ENCODE measurements at places on chromosomes 11 and 22. TPM values are rescaled to one million over a fixed set of nuclear protein-coding genes. Genes with fewer than 3 reads are reported as not detected.
A peak's percentile ranks its signal among the peaks of the same experiment; 100 is the strongest.

USP2 gene
- total RNA-seq, result 0.68 TPM

GRCh38 chr22:44348971-44349560 lies 36.3 kb upstream of the SHISAL1 start:
- no peak overlapping the region for H3K4me3 ChIP-seq
- peaks cover 8% of the 10 kb centered on the region for H3K4me1 ChIP-seq
- no peak overlapping the region for H3K27ac ChIP-seq
- H3K36me3 ChIP-seq, result no peaks in the 10 kb centered on the region
- DNase-seq, result no peak
- H3K27me3 ChIP-seq, result peaks cover 15% of the 10 kb centered on the region

ANO5 gene
- total RNA-seq, result not detected

GRCh38 chr11:15800111-15800800 lies 556.1 kb downstream of the SOX6 start:
- H3K27me3 ChIP-seq, result no peaks in the 10 kb centered on the region
- no peaks in the 10 kb centered on the region for H3K36me3 ChIP-seq
- H3K4me1 ChIP-seq, result no peaks in the 10 kb centered on the region
- no peak overlapping the region for H3K4me3 ChIP-seq

OR10A5 gene
- not detected for total RNA-seq

GRCh38 chr22:44701824-44702478 lies at the start of gene PRR5:
PRR5 (plus strand) TSS chr22:44702204; CDS start chr22:44702475, 271 bp downstream.
- peak within 1 kb of the TSS; percentile 69 for H3K4me3 ChIP-seq
- peaks cover 10% of the 10 kb centered on the region for H3K36me3 ChIP-seq
- H3K27ac ChIP-seq, result peak within 1 kb of the TSS; percentile 83
- H3K27me3 ChIP-seq, result no peaks in the 10 kb centered on the region

MS4A3 gene
- not detected for total RNA-seq

DNA sequence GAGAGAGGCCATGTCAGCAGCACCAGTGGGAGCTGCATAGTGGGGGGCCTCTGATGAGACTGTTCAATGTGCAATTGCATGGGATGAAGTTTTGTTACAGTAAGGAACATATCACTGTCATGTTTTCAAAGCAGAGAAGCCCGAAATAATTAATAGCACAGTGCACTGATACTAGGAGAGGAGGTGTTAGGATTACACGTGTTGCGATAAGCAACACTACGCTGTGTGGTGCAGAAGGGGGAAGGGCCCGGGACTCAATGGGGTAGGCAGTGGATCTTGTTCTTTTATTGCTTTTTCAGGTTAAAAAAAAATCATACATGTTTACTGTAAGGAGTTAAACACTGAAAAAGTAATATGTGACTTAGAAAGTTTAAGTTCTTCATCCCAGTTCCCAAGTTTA lies 29.2 kb downstream of the TCIRG1 start:
- no peaks in the 10 kb centered on the region for H3K27me3 ChIP-seq
- no peak overlapping the region for H3K4me3 ChIP-seq
- H3K27ac ChIP-seq, result no peak overlapping the region
- H3K4me1 ChIP-seq, result no peaks in the 10 kb centered on the region
- no peak for DNase-seq

DNA sequence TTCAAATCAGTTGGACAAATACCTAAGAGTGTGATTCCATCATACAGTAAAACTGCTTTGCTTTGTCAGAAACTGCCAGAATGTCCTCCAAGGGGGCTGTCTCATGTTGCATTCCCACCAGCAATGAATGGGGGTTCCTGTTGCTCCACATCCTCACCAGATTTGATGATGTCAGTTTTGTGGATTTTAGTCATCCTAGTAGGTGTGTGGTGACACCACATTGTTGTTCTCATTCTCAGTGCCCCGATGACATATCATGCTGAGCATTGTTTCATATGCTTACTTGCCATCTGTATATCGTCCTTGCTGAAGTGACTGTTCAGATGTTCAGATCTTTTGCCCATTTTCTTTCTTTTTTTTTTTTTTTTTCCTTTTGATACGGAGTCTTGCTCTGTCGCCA lies 37.0 kb downstream of the CDPF1 start:
- peaks cover 4% of the 10 kb centered on the region for H3K4me1 ChIP-seq
- H3K36me3 ChIP-seq, result peaks cover 65% of the 10 kb centered on the region
- no peak for DNase-seq
- H3K4me3 ChIP-seq, result no peak overlapping the region
- H3K27ac ChIP-seq, result no peak overlapping the region
- H3K27me3 ChIP-seq, result no peaks in the 10 kb centered on the region

SCGB1C1 gene
- total RNA-seq, result not detected

DNA sequence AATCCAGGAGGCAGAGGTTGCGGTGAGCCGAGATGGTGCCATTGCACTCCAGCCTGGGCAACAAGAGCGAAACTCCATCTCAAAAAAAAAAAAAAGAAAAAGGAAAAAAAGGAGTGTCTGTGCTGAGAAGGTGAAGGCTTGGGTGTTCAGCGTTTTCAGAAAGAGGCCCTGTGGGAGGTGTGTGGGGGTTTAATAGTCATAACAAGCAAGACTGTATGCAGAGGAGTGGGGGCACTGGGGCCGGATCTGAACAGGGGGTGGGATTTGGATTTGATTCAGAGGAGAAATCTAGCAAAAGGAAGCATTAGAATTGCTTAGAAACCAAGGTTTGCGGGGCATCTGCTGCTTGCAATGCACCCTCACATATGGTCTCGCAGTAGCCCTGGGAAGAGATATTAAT lies 136.0 kb downstream of the FEZ1 start:
- no peaks in the 10 kb centered on the region for H3K4me1 ChIP-seq
- no peak for DNase-seq
- H3K27me3 ChIP-seq, result peaks cover 3% of the 10 kb centered on the region
- no peak overlapping the region for H3K4me3 ChIP-seq

RAB3IL1 gene
- total RNA-seq, result not detected

DNA sequence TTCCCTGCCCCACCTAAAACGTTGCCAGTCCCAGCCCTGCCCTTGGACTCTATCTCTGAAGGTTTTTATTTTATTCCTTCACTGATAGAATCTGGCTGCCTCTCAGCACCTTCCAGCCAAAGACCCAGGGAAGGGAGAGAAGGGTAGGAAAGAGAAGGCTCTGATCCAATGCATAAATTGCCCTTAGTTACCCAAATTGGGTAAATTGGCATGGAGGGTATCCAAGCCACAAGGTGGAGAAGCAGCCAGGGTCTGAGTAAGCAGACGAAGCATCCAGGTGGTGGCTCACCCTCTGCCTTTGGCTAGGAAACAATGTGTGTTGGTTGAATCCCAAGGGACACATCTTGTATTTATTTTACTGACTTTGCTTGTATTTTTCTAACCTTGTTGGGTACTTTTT lies 89.0 kb downstream of the FEZ1 start:
- H3K4me1 ChIP-seq, result no peaks in the 10 kb centered on the region
- H3K27me3 ChIP-seq, result peaks cover 33% of the 10 kb centered on the region
- no peak overlapping the region for H3K4me3 ChIP-seq
- DNase-seq, result no peak
- no peaks in the 10 kb centered on the region for H3K36me3 ChIP-seq

DNA sequence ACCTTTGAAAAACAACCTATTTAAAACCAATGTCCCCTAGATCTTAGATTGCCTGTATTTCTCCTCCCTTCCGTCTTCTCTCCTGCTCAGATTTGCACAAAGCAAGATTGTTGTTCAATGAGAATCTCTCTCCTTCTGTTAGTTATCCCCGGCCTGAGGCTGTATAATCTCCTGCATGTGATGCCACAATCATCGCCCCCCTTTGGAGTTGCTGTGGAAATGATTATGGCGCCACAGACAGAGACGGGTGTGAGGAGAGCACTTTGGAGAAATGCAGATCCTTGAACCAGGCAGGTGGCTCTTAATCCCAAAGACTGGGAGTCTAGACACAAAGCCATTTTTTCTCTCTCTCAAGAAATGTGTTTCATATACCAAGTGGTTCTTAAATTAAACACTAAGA lies 941.3 kb downstream of the OPCML start:
- DNase-seq, result no peak
- H3K27ac ChIP-seq, result no peak overlapping the region
- H3K36me3 ChIP-seq, result no peaks in the 10 kb centered on the region

DNA sequence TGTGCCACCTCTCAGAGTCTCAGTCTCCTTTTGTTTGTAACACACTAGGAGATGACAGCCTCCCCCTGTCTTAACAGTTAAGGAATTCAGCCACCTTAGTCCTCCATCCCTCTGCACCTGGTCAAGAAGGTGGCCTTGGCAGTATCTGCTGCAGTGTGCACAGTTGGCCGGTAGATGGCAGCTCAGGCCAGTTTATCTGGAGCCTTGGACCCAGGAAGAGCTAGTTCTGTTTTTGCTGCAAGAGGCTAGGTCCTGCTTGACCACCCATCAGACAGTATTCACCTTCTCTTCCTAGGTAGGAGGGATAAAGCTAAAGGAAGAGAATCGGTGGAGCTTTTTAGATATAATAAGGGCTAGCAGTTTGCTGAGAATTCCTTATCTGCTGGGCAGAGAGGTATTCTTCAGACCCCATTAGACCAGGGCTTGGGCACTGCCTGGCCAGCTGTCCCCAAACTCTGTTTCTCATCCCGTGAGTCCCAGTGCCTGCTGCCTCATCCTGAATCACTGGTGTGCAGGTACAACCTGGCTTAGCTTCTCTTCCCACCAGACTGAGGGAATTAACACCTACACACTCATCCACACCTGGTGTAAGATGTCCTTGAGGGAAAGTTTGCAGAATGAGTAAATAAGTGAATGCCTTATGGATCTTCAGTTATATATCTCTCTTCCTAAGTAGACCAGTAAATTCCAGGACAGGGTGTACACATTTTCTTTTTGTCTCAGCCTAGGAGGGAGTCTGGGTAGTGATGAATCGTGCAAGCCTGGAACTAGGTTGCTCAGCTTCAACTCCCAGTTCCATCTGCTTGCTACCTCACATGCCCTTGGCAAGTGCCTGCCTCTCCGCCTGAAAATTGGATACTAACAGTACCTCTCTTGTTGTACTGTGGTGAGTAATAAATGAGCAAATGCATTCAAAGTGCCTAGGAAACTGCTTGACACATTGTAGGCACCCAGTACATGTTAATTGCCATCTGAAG lies 70.8 kb upstream of the NARS2 start:
- no peaks in the 10 kb centered on the region for H3K27me3 ChIP-seq
- no peaks in the 10 kb centered on the region for H3K36me3 ChIP-seq
- DNase-seq, result peak; percentile 77
- H3K4me3 ChIP-seq, result no peak overlapping the region

GRCh38 chr11:14315130-14315529 lies 43.9 kb downstream of the RRAS2 start:
- peaks cover 64% of the 10 kb centered on the region for H3K4me1 ChIP-seq
- peaks cover 26% of the 10 kb centered on the region for H3K36me3 ChIP-seq
- no peak overlapping the region for H3K27ac ChIP-seq
- DNase-seq, result no peak
- no peaks in the 10 kb centered on the region for H3K27me3 ChIP-seq

- H3K36me3 ChIP-seq, result no peaks in the 10 kb centered on the region
- no peaks in the 10 kb centered on the region for H3K4me1 ChIP-seq
- no peak overlapping the region for H3K4me3 ChIP-seq
- DNase-seq, result peak; percentile 70
- H3K27ac ChIP-seq, result no peak overlapping the region
Measured at GRCh38 chr11:116499396-116500003, 273.3 kb downstream of the BUD13 start.

GRCh38 chr11:117855912-117856651 lies 20.4 kb downstream of the FXYD6 start:
- H3K27me3 ChIP-seq, result peaks cover 21% of the 10 kb centered on the region
- no peak for DNase-seq
- no peaks in the 10 kb centered on the region for H3K36me3 ChIP-seq
- no peak overlapping the region for H3K27ac ChIP-seq
- no peak overlapping the region for H3K4me3 ChIP-seq
- H3K4me1 ChIP-seq, result peaks cover 5% of the 10 kb centered on the region

GRCh38 chr11:126202646-126203359 lies 8.6 kb downstream of the RPUSD4 start:
- H3K4me1 ChIP-seq, result no peaks in the 10 kb centered on the region
- no peak for DNase-seq
- H3K4me3 ChIP-seq, result no peak overlapping the region
- H3K27ac ChIP-seq, result no peak overlapping the region
- no peaks in the 10 kb centered on the region for H3K27me3 ChIP-seq

GRCh38 chr11:71428861-71429435 lies 19.2 kb downstream of the DHCR7 start:
- H3K4me3 ChIP-seq, result no peak overlapping the region
- H3K27ac ChIP-seq, result peak overlapping the region; percentile 52
- H3K27me3 ChIP-seq, result no peaks in the 10 kb centered on the region
- no peak for DNase-seq

- no peaks in the 10 kb centered on the region for H3K4me1 ChIP-seq
- no peak overlapping the region for H3K4me3 ChIP-seq
- no peak for DNase-seq
- H3K27ac ChIP-seq, result no peak overlapping the region
- no peaks in the 10 kb centered on the region for H3K36me3 ChIP-seq
Measured at GRCh38 chr22:49561976-49562375, 265.7 kb downstream of the BRD1 start.

- no peaks in the 10 kb centered on the region for H3K36me3 ChIP-seq
- no peaks in the 10 kb centered on the region for H3K4me1 ChIP-seq
- no peak overlapping the region for H3K4me3 ChIP-seq
- DNase-seq, result no peak
- H3K27ac ChIP-seq, result no peak overlapping the region
Measured at GRCh38 chr11:120780239-120780638, 243.7 kb upstream of the TBCEL start.

SLC17A6 gene
- not detected for total RNA-seq

DNA sequence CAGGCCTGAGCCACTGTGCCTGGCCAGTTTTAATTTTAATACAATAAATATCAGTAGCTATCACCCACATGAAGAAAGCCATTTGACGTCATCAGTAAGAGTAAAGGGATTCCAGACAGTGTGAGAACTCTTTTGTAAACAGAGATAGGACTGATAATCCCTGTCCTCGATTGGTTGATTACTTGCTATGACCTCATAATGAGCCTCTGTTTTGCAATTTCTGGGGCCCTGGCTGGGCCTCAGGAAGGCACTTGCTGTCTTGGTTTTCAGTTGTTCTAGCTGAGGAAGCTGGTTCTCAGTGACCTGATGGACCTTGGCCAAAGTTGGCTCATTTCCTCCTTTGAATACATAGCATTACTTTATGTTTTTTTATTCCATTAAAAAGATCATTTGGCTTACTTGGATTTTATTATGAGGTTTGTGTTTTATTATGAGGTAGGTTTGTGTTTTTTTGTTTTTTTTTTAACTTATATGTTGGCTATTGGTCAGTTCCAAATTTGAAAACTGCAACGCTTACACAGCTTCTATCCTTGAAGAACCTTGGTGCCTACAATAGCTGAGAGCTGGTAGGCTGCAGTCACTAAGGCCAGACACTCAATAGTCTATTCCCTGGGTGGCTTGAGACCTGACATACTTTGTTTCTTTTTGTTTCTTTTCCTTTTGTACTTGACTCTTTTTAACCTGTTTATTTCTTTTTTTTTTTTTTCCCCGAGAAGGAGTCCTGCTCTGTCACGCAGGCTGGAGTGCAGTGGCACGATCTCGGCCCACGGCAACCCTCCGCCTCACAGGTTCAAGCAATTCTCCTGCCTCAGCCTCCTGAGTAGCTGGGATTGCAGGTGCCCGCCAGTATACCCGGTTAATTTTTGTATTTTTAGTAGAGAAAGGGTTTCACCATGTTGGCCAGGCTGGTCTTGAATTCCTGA lies 20.0 kb downstream of the MARK2 start:
- H3K27ac ChIP-seq, result no peak overlapping the region
- no peaks in the 10 kb centered on the region for H3K27me3 ChIP-seq
- peaks cover 56% of the 10 kb centered on the region for H3K4me1 ChIP-seq
- H3K36me3 ChIP-seq, result peaks cover 35% of the 10 kb centered on the region
- H3K4me3 ChIP-seq, result no peak overlapping the region
- DNase-seq, result no peak

OR51B4 gene
- not detected for total RNA-seq

Data from activated CD8-positive, alpha-beta T cell treated with anti-CD3 and anti-CD28 coated beads, Interleukin-2, amount 10 ng/mL, durations not matched to agents 7 days and 5 days (primary cell).